GM20000 (cell line): ENCODE measurements at places on chromosomes 5 and 9.

DNA sequence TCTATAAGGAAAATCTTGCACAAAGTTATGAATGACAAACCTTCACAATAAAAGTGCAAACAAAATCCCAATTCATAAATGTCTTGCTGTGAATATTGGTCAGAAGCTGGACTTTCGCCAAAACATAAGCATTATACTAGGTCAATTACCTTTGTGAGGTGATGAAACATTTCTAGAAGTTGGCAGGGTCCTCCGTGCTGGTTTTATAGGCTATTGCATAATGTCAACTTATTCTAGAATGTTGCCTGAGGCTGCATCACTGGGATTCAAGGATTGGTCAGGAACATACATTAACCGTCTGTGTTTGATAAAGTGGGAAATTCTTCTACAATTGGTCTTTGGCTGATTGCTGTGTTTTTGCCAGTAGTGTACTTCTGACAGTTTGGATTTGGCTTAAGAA, 49.8 kb upstream of the PALM2AKAP2 start:
- no peak for DNase-seq

DNA sequence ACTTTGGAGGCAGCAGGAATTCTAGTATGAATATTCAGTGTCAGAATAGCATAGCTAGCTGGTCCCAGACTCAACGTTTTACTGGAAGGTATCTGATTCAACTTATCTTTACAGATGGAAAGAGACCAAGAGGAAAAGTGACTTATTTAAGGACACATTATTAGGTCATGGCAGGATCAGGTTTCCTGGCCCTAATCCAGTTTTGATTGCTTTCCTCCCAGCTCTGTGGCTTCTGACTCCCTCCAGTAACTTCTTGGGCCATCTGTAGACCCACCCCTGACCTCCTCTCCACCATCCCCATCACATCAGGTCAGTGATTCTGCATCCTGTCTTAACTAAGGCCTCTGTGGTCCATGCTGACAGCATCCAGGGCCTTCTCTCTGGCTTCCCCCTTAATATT, 38.4 kb downstream of the SH3TC2 start:
- DNase-seq: no peak

GRCh38 chr5:72066705-72067107, 40.6 kb upstream of the MAP1B start:
- DNase-seq: no peak

GRCh38 chr9:84224246-84224645, 116.3 kb downstream of the SLC28A3 start:
- no peak for DNase-seq

DNA sequence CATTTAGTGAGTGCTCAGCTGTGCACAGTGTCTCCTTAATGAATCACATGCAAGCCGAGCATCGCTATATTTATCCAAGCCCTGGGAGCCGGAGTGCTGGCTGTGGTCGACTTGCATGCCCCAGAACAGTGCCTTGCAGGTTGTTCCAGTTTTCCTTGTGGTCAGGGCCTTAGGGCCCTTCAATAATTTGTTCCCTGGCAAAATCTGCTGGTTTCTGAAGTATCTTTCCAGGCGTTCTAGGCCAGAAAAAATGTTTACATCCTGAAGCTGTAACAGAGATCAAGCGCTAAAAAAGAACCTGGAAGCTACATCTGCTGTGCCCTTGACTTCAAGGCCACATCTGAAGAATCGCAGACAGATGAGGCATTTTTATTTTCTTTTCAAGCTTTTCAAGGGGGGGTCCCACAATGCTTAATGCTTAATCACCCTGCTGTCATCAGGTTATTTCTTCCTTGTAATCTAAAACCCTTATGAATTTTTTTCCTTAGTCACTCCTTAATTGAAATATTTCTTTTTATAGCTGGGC, 105.8 kb downstream of the DOCK2 start:
- no peak for DNase-seq

- DNase-seq: no peak
These were observed 62.1 kb downstream of the ZSWIM6 start for GRCh38 chr5:61394078-61394704.

- DNase-seq: no peak
These were observed 240.8 kb downstream of the FANCC start for GRCh38 chr9:95076696-95077052.

DNA sequence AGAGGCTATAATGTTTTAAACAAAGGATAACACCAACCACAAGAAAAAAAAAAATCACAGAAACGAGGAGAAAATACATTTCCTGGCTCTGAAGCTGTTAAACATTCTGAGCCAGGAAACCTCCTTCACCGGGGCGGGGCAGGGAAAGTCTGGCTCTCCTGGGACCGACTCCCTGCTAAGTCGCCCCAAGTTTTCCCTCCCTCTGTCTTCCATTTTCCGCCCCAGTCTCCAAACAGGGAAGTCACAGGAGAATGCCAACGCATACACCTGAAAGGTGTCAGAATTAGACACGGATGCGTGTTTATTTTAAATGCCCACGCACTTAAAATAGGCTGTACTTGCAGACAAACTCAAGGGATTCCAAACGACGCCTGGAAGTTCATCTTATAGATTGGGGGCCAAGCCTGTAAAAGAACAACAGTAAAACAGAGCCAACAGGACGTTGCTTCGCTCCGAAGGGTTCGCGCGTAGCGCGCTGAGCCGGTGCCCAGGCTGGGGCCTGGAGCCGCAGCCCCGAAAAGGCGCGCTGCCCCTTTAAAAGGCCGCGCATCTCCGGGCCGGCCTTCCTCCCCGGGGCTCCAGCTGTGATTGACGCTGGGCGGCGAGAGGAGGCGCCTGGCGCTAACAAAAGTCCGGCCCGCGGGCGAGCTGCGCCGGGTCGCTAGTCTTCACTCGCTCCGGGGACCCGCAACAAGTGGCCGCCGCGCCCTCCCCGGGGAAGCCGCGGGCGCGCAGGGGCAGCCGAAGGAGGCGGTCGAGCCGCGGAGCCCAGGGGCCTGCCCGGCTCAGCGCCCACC, at the start of gene FBXL7:
TSS of gene FBXL7 (plus strand) at position 653 of the 797 bp plus-strand sequence.
- DNase-seq: peak; percentile 40

DNA sequence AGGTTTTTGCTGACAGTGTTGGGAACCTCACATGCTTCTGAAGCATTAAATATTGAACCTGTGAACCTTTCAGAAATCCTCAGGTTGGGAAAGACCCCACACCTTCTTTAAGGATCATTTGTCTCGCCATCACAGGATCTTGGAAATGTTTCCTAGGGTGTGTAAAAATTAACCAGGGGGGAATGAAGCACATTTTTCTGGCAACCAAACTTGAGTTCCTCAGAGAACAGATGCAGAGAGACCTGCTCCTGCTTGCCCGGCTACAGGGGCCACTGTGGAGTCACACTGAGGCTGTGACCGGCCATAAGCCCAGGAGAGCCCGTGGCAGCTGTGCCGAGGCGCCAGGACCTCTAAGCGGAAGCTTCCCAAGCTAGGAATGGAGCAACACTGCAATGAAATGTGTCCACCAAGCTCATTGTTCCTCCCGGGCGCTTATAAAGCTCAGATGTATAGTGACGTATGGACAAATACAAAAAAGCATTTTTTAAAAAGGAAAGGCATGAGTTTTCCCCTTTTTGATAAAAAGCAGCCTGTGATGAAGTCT, 7.7 kb downstream of the CXCL14 start:
- DNase-seq: no peak

- peak; percentile 62 for DNase-seq
These were observed 43.3 kb downstream of the ANKRD33B start for GRCh38 chr5:10607023-10607665.
